ENCODE measurements at places on chromosomes 2 and 18.

GRCh38 chr18:26902291-26902690 lies 36.8 kb upstream of the AQP4 start:
- no peak for DNase-seq

DNA sequence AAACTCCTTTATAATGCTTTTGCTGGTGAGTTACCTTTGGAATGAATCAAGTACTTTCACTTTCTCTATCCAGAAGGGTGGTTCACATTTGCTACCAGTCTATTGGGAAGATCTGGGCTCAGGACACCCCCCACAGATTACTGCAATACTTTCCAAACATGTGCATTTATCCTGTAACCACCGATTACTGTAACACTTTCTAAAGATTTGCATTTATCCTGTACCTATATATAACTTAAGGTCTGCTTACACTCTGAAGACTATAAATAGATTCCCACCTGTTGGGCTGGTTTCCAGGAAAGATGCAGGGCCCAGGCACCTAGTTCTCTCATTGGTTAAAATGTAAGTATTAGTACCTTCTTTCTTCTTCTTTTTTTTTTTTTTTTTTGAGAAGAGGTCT lies 113.0 kb upstream of the NEDD4L start:
- no peak for DNase-seq

DNA sequence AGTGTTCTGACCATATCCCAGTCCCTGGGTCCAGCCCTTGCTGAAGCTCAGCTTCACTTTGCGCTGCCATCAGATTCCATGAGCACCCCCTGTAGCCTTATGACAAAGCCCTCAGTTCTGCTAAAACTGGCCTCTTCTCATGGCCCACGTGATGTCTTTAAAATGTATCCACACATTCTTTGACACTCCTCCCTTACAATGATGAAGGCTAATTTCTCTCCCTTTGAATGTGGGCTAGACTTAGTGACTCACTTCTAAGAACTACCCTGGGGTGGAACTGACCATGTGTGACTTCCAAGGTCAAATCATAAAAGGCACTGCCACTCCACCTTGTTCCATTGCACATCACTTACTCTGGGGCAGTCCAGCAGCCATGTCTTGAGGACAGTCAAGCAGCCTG lies 45.4 kb upstream of the GORASP2 start:
- DNase-seq = no peak

- DNase-seq = no peak
These were observed 248.7 kb downstream of the ZNF385B start for GRCh38 chr2:179612591-179613298.

DNA sequence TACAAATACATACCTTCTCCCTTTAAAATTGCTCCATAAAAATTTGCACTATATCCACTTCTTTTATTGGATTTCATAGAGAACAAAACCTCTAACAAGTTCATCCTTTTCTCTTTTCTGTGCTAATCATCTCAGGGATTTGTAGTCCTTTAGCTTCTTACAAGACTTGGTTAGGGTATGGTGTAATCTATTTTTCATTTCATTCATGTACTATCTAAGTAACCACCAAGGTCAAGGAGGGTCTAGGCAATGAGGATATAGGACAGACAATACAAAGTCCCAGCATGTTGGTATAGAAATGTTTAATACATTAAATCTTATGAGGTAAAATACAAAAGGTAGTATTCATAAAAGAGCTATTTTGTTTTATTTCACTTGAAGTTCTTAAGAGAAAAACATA lies 17.5 kb downstream of the C2orf69 start:
- DNase-seq = no peak

All from cortex of kidney (tissue), 1 donor.